Activated T-cell treated with anti-CD3 and anti-CD28 coated beads for 24 hours (primary cell): ENCODE measurements at places on chromosomes 6 and 20.

- no peak for DNase-seq
Observed at GRCh38 chr6:92404281-92404680, 1015.1 kb downstream of the EPHA7 start.

GRCh38 chr6:129778793-129779192 lies 68.8 kb upstream of the ARHGAP18 start:
- DNase-seq = no peak

DNA sequence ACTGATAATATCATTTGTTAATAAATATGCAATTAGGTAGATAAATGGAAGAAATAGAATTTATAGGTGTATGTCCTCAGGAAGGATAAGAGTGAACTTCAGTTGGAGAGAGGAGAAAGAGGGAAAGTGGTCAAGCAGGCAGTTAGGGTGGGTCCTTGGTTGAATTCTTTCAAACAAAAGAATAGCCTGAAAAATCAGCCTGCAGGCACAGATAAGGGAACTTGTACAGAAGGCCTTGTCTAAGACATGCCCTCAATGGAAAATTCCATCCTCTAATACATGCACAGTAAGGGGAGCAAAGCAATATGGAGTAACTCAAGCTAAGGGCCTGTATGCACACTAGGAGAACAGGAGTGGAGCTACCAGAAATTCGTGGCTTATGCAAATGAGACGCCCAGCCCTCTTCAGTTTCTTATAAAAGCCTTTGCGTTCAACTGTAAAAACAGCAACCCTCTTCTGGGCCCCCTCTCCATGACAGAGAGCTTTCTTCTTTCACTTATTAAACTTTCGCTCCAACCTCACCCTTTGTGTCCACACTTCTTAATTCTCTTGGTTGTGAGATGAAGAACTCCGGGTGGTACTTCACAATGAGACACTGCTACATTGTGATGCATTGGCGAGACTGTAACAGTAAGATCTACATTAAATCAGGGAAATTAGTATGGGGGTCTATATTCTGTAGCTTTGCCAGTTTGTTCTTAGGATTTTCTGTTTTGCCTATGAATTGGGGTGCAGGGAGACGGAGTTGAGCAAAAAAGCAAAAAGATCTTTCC lies 147.0 kb downstream of the HS3ST5 start:
- no peak for DNase-seq

DNA sequence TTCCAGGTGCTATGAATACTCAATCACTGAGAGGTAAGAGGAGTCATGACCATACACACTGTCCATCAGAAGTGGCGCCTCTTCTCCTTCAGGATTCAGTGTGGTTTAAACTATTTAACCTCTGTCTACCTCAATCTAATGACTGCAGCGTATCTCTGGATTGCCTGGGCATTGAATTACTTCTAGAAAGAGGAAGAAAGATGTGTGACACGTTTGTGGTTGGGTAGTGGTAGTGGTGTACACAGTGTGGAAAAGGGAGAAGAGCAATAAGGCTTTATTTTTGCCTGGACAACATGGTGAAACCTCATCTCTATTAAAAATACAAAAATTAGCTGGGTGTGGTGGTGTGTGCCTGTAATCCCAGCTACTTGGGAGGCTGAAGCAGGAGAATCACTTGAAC lies 38.0 kb upstream of the ECHDC1 start:
- no peak for DNase-seq

DNA sequence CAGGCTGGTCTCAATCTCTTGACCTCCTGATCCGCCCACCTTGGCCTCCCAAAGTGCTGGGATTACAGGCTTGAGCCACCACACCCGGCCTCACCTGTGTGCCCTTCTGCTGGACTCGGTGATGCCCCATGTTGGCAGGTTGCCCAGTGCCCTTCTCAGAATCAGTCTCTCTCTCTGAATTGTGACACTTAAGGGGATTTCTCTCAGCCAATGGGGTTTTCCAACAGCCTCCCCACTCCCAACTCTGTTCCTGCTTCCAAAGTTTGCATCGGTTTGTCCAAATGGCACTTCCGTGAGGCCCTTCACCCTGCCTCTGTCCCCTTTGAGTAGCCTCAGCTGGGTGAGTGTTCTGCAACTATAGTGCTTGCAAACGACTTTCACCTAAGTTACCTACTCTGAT lies 3.1 kb upstream of the MRPS10 start:
- DNase-seq = no peak

GRCh38 chr6:97067045-97067444 lies 142.5 kb downstream of the KLHL32 start:
- no peak for DNase-seq

GRCh38 chr6:30162265-30163089 lies 869 bp upstream of the TRIM15 start:
- DNase-seq = no peak

DNA sequence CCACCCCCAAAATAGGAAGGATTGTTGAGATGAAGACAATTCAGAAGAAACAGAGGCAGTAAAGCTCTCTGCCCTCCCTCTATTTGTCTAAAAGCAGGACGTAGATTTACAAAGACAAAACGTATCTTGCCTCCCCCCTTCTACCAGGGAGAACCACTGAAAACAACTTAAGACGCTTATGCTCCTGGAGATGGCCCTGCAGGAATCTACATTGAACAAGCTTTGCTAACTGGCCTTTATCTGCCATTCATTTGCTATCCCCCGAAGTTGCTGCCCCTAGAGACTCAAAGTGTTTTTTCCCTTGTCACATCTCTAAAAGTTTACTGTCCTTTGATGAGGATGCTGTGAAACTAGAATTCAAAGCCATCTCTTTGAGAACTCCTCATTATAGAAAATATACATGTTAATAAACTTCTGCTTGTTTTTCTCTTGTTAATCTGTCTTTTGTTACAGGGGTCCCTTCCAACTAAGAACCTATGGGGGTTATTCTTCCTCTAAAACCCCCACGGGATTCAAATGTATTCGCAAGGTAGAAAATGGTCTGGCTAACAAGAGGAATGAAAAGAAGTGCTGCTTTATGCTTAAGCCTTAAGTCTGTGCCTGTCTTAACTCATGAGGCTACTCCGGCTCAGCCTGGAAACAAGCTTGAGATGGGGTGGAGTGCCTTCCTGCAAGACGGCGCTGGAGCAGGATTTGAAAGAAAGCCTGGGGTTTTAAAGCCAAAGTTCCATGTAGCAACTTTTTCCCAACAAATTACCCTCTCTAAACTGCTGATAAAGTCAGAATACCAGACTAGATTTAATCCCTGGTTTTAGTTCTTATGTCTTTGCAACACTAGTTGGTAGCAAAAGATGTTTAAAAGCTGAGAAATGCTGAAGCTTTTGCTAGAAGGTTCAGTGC lies 88.0 kb downstream of the CLIC5 start:
- no peak for DNase-seq

GRCh38 chr20:35463455-35464300 lies 8.3 kb downstream of the CEP250 start:
- peak; percentile 50 for DNase-seq

- no peak for DNase-seq
Observed at GRCh38 chr6:11437824-11438459, 99.6 kb upstream of the TMEM170B start.

GRCh38 chr20:38216746-38217595 lies 43.6 kb downstream of the KIAA1755 start:
- DNase-seq = no peak

- no peak for DNase-seq
Observed at GRCh38 chr6:158781692-158782373, 37.3 kb downstream of the EZR start.
